ENCODE measurements at places on chromosomes 7 and 10.

DNA sequence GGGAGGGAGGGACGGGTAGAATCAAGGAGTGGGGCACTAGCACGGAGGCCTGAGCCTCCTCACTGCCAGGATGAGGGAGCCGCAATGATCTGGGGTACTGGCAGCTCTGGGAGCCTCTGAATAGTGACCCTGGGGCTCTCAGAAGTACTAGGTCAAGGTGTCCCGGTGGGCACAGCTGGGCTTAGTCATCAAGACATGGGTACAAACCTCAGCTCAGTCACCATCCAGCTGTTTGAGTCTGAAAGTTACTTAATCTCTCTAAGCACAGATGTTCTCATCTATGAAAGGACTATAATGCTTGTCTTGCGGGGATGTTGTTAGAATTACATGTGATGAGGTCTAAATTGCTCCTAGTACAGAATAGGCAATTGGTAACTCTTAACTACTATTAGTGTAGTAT, 276.8 kb downstream of the KCNMA1 start:
- DNase-seq, result no peak

DNA sequence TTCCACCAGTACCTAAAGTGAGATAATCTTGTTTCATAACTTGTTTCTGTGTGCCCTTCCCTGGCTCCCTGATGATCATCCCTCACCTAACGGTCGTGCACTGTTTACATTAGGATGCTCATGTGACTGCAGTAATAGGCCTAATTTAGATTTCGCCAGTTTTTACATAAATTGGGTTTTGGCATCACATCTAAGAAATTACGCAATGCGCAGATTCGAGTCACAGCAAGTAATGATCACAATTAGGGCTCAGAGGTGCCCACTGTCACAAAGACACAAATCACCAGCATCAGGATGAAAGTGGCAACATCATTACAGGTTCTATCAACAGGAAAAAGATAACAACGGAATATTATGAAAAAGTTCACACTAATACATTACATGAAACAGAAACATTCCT, 94.7 kb downstream of the LARP4B start:
- no peak for DNase-seq

GRCh38 chr7:18788026-18788425, 292.5 kb downstream of the HDAC9 start:
- no peak for DNase-seq

DNA sequence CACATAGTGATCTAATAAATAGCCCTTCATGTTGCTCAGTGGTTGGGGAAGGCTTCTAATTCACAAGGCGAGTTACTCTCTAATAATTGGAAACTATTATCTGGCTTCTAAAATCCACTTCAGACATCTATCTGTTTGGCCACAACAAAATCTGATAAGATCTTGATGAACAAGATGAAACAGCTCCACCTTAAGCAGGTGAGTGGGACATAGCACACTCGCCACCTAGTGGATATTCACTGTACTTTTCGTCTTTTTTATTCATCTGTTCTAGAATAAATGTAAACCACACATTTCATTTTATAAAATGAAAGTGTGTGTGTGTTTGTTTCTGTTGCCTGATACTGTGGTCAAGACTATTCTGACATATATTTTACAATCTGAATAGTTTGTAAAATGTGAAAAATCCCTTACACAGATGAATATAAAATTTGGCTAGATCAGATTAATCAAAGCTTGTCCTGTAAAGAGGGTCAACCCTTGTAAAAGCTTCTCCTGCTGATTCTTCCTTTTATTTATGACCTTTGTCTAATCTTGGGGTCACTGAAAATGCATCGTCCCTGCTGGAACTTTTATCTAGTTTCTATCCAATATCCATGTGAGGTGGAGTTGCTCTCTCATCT, 26.5 kb upstream of the CNTNAP2 start:
- no peak for DNase-seq

GRCh38 chr10:123930340-123931001, 38.9 kb upstream of the CPXM2 start:
- DNase-seq, result no peak

DNA sequence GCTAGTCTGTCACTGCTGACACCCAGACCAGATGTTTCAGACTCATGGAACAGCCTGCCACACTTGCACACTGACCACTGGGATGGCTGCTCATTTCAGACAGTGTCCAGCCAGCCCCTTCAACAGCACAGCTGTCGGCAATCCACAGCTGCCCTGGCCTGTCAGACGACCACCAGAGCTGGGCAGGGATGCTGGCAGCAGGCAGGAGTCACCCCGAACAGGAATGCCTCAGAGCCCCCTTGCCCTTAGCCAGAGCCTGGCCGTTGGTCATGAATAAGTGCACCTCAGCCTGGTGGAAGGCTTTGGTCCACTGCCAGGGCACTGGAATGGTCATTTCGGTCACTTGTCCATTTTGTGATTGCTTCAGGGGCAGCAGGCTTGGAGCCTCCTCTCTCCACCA, 149.6 kb upstream of the TCERG1L start:
- no peak for DNase-seq

Measured in natural killer cell (primary cell).